Tongue (tissue), 3 donors: ENCODE measurements at places on chromosomes 6 and 20. TPM values are rescaled to one million over a fixed set of nuclear protein-coding genes. Genes with fewer than 3 reads are reported as not detected.

The HAO1 gene
- total RNA-seq = not detected

The PFDN4 gene
- 53.7 TPM for total RNA-seq

The ADGRF5 gene
- total RNA-seq = 39.9 TPM

The DTNBP1 gene
- total RNA-seq = 11.6 TPM

The SPATS1 gene
- total RNA-seq = not detected
